AML-193 (cell line): ENCODE measurements at places on chromosomes 7 and 10.

DNA sequence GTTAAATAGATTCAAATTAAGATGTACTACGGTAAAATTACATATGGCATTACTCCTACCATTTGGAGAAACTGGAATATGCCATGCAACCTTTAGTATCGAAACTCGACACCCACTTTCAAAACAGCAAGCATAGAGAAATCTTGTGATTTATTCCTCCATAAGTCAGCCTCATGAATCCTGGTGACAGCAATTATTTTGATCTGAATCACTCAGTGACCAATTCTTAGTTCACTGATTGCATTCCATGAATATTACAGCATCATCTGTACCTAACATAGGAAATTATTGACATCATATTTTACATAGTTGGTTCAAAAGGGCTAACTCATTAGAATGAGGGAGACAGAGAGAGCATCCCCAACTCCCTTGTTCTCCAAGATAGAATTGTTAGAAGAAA is 89.6 kb downstream of the CACNB2 start:
- DNase-seq: no peak

DNA sequence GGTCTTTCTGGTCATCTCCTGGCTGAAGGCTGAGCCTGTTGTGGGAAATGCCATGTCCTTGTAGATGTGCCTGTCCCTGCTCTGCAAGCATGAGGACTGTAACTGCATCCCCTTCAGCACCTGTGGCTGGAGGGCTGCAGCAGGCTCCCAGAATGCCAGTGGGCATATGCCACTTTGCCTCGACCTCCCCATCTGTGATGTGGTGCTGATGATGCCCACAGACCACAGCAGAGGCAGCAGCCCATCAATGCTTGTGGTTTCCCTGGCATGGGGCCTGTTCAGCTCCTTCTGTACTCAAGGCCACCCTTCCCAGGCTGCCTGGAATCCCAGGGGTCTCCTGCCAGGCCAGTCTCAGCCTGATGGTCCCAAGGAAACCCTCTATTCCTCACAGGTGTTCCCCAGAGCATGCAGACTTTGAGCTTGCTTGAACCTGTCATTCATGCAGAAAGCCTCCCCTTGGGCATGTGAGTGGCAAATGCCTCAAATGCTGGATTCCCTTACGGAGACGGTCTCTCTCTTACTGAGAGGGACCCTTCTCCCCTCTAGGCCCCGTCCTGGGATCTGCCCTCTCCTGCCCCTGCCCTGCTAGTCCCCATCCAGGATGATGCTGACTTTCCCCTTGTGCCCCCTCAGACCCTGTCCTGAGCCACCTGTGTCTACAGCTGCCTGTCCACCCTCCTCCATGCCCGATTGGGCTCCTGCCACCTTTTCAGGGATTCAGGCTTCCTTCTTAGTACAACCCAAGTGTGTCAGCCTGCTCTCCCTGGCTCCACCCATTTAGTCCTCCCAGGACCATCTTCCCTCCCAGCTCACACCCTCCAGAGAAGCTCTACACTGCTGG is 50.9 kb upstream of the ANTXRL start:
- no peak for DNase-seq

- DNase-seq: no peak
Observed at GRCh38 chr10:8044908-8045725, 9.4 kb upstream of the GATA3 start.

GRCh38 chr10:51487576-51487975 is 211.8 kb downstream of the CSTF2T start:
- DNase-seq: no peak

DNA sequence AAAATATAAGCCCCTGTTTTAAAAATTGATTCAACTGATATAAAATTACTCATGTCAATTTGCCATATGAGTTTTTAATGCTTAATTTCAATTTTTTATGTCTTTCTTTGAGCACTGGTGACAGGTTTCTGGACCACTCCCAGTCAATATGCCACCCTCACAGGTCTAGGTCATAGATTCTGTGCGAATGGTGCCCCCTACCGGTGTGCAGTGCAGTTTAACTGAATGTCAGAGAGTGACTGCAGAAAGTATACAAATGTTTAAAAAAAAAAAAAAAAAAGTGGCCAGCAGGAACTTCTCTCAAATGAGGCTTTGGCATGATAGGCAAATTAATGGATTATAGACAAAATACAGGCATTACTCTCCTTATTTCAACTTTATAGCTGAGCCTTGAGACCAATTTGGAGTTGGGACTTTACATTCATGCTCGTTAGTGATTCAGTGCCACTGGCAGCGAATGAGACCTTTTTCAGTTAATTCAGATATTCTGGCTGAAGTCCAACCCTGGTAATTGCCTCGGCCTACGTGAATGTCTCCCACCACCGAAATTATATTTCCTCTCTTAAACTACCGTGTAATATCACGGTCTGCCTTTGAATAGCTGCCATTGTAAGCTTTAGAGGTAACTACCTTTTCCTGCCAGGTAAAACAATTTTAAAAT is 427.6 kb downstream of the PHTF2 start:
- DNase-seq: peak; percentile 1

- DNase-seq: no peak
Observed at GRCh38 chr7:157016352-157017041, 6.0 kb upstream of the MNX1 start.

DNA sequence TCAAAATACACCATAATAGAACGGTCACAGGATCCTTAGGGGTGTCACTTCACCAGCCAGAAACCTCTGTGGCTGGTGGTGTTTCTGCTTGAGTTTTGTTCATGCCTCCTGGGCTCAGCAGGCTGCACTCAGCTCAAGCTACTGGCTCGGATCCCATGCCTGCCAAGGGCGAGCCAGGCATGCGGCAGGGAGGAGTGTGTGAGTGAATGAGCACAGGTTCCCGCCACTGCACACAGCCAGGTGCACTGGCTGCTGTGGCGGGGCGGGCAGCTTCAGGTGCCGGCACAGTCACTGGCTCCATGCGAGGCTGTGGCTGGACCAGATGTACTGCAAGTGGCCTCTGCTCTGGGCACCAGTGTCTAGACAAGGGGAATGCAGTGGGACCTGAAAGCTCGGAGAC is 29.5 kb downstream of the CLDN12 start:
- no peak for DNase-seq

DNA sequence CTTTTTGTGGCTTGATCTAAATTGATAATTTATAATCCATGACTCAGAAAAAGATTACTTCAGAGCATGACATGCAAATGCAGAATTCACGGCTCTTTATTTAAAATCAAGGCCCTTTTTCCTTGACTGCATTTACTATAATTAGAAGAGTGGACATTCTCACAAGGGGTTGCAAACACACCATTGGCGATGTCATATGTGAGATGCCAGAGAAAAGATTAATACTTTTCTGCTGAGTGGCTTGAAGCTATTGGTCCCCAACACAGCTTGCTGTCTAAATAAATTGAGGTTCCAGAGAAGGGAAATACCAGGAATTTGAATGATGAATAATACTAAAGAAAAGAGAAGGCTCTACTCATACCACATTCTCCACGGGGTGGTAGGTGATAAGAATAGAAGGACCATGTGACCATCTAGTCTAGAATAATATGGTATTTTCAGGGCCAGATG is 78.7 kb upstream of the ARID5B start:
- DNase-seq: no peak

DNA sequence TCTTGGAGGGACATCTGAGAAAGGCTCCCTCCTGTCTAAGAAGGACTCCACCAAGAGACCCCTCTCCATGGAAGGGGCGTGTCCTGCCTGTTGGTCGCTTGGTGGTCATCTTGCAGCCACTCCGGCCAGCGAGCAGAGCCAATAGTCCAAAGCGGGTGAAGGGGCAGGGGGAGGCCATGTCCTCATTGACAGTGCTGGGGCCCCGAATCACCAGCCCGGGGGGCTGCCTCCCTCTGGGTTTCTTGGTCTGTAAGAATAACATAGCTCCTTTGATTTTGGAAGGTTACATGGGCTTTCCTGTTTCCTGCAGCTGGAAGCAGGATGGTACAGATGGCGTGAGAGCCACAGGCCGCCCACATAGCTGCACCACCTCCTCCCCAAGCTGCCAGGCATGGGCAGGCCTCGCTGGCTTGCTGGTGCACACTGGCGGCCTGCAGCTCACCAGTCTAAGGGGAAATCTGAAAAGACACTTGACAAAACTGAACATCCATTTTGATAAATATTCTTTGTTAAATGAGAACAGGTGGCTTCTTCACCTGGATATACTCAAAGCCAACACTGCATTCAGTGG is 105.8 kb downstream of the ARHGAP22 start:
- DNase-seq: no peak

DNA sequence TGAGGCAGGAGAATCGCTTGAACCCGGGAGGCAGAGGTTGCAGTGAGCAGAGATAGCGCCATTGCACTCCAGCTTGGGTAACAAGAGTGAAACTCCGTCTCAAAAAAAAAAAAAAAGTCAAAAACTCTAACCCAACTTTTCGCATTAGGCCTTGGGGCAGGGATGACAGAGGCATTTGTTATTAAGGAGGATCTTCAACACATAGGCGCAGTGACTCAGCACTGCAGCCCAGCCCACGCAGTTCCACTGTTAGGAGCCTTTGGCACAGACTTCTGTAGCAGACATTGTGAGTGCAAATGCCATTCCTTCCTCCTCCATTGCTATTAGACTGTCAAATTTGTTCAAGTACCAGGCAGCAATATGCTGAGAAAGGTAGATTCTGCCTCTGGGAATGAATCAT is 43.1 kb upstream of the KLHL7 start:
- no peak for DNase-seq

- no peak for DNase-seq
Observed at GRCh38 chr10:79299397-79300241, 47.6 kb upstream of the PPIF start.

DNA sequence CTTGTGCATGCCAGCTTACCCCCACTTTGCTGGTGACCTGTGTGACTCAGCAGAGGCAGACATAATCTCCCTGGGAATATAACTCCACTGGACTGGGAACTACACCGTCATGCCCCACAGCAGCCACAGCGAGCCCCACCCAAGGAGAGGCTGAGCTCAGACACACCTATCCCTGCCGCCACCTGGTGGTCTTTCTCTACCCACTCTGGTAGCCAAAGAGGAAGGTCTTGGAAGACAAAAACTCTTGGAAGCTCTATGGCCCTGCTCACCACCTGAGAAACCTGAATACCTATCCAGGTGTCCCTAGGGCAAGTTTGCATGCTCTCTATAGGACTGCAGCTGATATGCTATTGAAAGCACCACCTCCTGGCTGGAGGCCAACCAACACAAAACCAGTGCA is 48.1 kb downstream of the MYO3A start:
- DNase-seq: no peak

GRCh38 chr10:77511498-77512218 is 126.0 kb downstream of the KCNMA1 start:
- DNase-seq: no peak

DNA sequence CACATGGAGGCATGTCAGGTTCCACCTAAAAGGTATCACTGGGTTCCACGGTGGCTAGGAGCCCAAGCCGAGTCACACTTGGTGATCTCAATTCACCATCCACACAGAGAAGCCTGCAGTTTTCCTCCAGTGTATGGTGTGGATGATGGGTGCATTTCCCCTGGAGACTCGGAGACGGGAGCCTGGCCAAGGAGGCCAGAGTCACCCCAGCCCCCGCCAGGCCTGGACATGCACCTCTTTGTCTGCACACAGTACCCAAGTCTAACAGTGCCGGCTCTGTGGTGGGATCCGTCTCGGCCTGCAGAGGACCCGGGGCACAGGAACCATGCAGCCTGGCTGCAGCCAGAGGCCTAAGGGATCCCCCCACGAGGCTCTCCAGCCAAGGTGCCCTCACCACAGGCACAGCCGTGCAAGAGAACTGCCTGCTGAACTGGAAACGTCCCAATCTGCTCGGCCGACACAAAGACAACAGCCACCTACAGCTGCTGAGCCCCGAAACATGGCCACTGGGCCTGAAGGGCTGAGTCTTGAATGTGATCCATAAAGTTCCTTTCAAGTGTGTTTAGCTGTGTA is 75.2 kb downstream of the DIP2C start:
- DNase-seq: no peak

GRCh38 chr10:118800920-118801319 is 46.1 kb upstream of the CACUL1 start:
- peak; percentile 11 for DNase-seq

DNA sequence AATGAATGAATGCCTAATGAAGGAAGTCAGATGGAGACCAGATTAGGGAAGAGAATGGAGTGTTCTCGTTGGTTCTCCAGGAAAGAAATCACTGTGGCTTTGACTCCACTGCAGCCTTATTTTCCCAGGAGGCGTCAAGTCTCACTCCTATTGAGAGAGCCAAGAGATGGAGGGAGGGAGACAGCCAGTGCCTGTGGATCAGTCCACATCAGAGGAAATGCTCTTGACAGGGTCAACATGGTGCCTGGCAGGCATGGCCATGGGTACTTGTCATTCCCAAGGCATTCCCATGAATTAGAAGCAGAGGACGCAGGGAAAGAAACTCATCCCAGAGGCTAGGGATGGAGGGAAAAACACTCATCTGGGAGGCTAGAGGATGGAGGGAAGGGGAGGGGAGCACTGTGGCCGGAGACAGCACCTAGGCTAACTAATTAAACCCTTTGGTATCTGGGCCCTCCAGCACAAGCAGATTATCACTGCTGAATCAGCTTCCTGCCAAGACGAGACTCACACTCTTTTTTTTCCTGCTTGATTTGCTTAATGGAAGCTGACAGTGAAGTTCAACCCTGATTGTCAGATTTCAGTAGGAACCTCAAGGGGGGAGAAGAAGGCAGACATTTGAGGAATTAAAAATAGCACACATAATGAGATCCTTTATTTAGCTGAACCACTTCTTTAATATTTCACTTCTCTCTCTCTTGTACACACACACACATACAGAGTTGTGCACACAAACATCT is 1233.2 kb upstream of the AUTS2 start:
- DNase-seq: no peak

DNA sequence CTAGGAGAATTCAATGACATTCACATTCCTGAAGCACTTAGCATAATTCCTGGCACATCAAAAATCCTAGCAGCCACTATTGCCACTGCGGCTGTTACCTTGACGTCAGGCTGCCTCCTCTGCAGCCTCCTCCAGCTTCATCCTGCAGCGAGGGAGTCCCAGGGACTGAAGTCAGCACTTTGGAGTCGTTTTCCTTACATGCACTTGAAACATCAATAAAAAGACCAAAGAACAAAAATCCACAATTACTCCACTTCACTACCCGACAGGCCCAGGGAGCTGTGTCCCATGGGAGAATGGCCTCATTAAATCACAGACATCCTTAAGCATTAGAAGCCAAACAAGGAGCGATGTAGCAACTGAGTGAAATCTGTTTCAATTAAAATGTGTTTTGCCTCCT is 48.6 kb upstream of the NANOS1 start:
- no peak for DNase-seq

- DNase-seq: no peak
Observed at GRCh38 chr7:33854801-33855350, 50.5 kb upstream of the BMPER start.

- no peak for DNase-seq
Observed at GRCh38 chr7:19369182-19369581, 224.0 kb upstream of the FERD3L start.

GRCh38 chr7:130896051-130896881 is 162.3 kb upstream of the KLF14 start:
- DNase-seq: peak; percentile 17

- DNase-seq: no peak
Observed at GRCh38 chr10:88551246-88551645, 31.9 kb downstream of the RNLS start.

GRCh38 chr10:102642736-102643335 is 1.4 kb upstream of the TRIM8 start:
- no peak for DNase-seq

- DNase-seq: no peak
Observed at GRCh38 chr7:145645135-145645515, 471.5 kb upstream of the CNTNAP2 start.

GRCh38 chr7:101271021-101271420 is 26.1 kb upstream of the FIS1 start:
- DNase-seq: no peak
